ENCODE measurements at places on chromosomes 11 and 22. TPM values are rescaled to one million over a fixed set of nuclear protein-coding genes. Genes with fewer than 3 reads are reported as not detected.

GRCh38 chr11:13338019-13338426 lies 60.4 kb downstream of the BMAL1 start:
- no peak overlapping the region for H3K4me3 ChIP-seq
- DNase-seq, result no peak
- no peak overlapping the region for H3K27ac ChIP-seq
- no peaks in the 10 kb centered on the region for H3K27me3 ChIP-seq
- H3K36me3 ChIP-seq, result no peaks in the 10 kb centered on the region
- H3K4me1 ChIP-seq, result no peaks in the 10 kb centered on the region

DNA sequence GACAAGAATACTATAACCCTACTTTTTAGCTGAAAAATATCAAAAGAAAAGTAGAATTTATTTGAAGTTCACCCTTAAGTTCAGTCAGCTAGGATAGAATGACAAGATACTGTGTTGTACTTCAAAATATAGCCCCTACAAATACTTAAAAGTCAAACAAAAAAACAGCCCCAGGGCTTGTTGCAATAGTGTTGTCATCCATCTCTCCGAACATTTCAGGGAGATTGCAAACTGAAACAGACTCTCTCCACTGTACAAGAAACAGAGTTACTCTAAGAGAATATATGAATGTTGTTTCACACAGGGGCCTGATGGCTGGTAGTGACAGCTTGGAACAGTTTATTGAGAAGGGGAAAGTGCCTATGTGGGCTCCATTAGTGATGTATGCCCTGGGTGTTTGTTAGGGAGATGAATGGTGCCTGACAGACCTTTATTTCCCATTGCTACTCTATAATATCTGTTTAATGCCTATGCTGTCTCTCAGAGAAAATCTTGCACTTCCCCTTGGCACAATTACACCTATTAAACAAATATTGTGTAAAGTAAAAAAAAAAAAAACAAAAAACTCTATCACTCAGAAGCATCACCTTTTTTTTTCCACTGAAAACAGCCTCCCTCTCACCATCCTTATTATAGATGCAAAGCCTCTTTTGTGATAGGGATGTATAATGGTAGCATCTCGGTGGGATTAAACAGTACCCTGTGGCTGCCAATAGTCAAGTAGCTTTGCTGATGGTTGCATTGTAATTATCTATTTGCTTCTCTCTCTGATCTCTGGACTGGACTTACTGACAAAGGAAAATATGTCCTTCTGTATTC lies 506.3 kb upstream of the LUZP2 start:
- no peaks in the 10 kb centered on the region for H3K36me3 ChIP-seq
- no peak overlapping the region for H3K4me3 ChIP-seq
- H3K4me1 ChIP-seq, result peaks cover 45% of the 10 kb centered on the region
- H3K27ac ChIP-seq, result peak overlapping the region; percentile 7

DNA sequence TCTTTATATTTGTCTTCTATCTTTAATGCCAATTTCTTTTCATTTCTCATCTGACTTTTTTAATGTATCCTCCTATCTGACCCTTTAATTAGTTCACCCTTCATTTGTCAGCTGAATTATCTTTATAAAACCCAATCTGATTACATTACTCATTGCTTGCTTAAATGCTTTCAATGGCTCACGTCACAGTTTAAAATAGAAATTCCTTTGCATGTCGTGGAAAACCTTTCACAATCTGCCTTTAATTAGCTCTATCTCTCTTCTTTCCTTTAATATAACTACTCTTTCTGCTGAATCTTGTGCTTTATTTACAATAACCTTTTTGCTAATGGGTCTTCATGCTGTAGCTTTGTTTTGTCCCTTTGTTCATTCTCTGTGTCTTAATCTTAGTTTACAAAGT lies 125.7 kb downstream of the DYNC2H1 start:
- H3K27me3 ChIP-seq, result no peaks in the 10 kb centered on the region
- peaks cover 21% of the 10 kb centered on the region for H3K4me1 ChIP-seq
- DNase-seq, result no peak

DNA sequence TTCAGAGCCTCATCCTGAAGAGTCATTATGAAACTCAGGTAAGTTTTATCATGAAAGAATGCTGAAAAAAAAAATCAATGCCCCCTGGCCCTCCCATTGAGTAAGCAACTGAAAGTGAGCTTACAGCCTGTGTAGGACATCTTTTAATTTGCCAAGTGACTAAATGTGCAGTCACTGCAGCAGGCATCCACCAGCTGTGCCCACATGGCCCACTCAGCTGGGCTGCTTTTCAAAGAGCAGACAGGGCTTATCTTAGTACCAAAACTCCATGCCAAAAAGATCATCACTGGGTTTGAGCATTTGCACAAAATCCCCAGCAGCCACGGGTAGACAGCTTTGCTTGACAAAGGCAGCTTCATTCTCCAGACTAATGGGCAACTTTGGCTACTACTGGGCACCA lies 709.7 kb downstream of the NTM start:
- H3K36me3 ChIP-seq, result no peaks in the 10 kb centered on the region
- H3K4me1 ChIP-seq, result no peaks in the 10 kb centered on the region
- H3K27me3 ChIP-seq, result no peaks in the 10 kb centered on the region
- no peak for DNase-seq
- H3K27ac ChIP-seq, result no peak overlapping the region

TRPC6 gene
- total RNA-seq, result 0.09 TPM

DNA sequence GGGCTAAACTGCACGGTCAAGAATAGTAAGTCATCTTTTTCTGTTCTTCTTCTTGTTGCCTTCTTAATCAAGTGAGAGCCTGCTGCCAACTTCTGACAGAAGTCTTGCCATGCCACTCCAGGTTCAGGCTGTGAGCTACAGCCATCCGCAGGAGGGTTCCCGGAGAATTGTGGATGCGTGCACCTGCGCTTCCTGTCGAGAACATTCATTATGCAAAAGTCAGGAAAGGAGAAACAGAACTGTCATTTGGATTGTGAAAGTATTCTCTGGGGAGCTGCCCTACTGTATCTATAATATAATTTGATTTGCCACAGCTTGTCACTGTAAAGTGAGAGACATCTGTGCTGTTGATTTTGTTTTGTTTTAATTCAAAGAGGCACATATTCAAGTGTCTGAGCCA lies 12.3 kb downstream of the IL17RA start:
- H3K4me1 ChIP-seq, result no peaks in the 10 kb centered on the region
- DNase-seq, result no peak
- H3K4me3 ChIP-seq, result no peak overlapping the region
- H3K36me3 ChIP-seq, result no peaks in the 10 kb centered on the region

POLD3 gene
- 56.9 TPM for total RNA-seq

TEX54 gene
- not detected for total RNA-seq

GRCh38 chr11:73384872-73385689 lies 8.9 kb downstream of the RELT start:
- H3K4me3 ChIP-seq, result no peak overlapping the region
- no peak overlapping the region for H3K27ac ChIP-seq

DNA sequence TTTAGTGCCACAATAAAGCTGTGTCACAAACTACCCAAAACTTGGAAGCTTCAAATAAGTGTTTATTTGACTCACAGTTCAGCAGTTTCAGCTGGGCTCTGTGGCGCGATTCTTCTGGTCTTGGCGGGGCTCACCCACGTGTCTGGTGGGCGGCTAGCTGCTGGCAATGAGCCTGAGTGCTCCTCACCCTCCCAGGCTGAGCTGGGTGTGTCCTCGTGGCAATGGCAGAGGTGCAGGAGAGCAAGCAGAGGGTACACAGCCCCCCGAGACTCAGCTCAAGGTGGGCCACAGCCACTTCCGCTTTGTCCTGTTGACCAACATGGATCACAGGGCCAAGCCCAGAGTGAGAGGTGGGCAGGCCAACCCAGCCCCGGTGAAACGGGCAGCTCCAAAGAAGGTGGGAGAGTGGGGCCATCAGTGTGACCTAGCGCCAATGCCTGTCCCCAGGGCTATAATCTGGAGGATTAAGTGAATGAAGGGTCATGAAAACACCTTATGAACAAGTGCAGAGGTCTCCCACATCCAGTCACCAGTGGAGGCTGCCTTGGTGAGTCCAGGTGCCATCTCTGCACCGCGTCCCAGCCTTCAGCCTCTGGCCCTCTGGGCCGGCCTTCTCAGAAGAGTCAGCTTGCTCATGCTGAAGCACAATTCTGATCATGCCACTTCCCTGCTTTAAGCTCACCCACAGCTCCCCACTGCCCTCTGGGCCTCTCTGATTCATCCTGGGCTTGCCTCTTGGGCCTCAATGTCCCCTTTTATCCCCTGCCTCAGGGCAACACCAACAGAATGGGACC lies 74.6 kb upstream of the RTL6 start:
- no peaks in the 10 kb centered on the region for H3K27me3 ChIP-seq
- H3K36me3 ChIP-seq, result no peaks in the 10 kb centered on the region
- no peak overlapping the region for H3K4me3 ChIP-seq
- no peak overlapping the region for H3K27ac ChIP-seq
- H3K4me1 ChIP-seq, result no peaks in the 10 kb centered on the region
- DNase-seq, result no peak

GRCh38 chr11:99973993-99974392 lies 713.1 kb upstream of the ARHGAP42 start:
- no peak for DNase-seq
- H3K4me1 ChIP-seq, result no peaks in the 10 kb centered on the region
- no peak overlapping the region for H3K4me3 ChIP-seq
- no peaks in the 10 kb centered on the region for H3K27me3 ChIP-seq
- no peaks in the 10 kb centered on the region for H3K36me3 ChIP-seq
- H3K27ac ChIP-seq, result no peak overlapping the region

C22orf42 gene
- total RNA-seq, result 0.50 TPM

DNA sequence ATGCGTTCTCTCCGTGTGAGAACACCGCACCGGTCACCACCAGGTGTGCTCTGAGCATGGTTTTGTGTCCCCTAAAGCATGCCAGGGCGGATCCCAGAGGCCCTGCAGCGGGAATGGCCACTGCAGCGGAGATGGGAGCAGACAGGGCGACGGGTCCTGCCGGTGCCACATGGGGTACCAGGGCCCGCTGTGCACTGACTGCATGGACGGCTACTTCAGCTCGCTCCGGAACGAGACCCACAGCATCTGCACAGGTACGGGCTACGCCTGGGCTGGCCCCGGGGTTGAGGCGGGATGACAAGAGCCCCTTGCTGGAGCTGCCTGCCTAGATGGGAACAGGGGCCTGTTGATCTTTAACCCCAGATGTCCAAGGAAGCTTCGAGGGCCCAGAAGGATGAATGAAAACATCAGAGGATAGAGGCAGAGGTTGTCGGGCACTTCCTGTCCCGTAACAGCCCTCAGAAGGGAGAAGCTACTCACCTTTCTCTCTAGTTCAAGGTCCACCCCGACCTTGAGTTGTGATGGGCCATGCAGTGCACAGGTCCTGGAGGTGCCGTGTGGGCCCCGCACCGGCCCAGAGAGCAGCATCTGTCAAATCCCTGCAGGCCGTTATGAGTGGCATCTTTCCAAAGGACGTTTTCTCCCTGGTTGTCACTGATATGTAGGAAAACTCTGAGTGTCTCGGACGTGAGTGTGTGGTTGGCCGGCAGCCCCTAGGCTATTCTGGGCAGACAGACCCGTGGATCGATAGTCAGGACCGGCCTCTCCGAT lies 3.3 kb downstream of the CRELD2 start:
- H3K4me1 ChIP-seq, result no peaks in the 10 kb centered on the region
- H3K4me3 ChIP-seq, result no peak overlapping the region
- peaks cover 8% of the 10 kb centered on the region for H3K27me3 ChIP-seq

GRCh38 chr22:22092974-22093373 lies 110.4 kb upstream of the TOP3B start:
- H3K27ac ChIP-seq, result no peak overlapping the region
- DNase-seq, result no peak
- H3K4me1 ChIP-seq, result no peaks in the 10 kb centered on the region
- peaks cover 100% of the 10 kb centered on the region for H3K27me3 ChIP-seq
- no peak overlapping the region for H3K4me3 ChIP-seq

SULT4A1 gene
- 15.7 TPM for total RNA-seq

DNA sequence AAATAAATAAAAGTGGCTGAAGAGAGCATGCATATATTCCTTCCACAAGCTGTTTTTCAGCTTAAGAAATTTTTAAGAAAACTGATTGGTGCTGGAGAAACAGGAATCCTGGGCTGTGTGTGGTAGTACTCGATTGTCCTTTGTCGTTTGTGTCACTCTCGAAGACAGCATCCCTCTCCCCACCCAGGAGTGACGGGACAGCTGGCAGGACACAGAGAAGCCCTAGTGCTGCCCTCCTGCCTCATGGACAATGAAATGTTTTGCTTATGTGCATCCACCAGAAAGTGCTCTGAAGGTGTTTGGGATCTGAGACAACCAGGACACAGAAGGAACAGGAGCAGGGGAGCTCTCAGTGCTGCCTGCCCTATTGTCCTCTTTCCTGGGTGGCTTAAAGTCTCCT lies 12.8 kb downstream of the PLAAT4 start:
- no peak for DNase-seq
- H3K27ac ChIP-seq, result no peak overlapping the region
- no peak overlapping the region for H3K4me3 ChIP-seq

SLC22A25 gene
- not detected for total RNA-seq

ALDH3B2 gene
- not detected for total RNA-seq

DNA sequence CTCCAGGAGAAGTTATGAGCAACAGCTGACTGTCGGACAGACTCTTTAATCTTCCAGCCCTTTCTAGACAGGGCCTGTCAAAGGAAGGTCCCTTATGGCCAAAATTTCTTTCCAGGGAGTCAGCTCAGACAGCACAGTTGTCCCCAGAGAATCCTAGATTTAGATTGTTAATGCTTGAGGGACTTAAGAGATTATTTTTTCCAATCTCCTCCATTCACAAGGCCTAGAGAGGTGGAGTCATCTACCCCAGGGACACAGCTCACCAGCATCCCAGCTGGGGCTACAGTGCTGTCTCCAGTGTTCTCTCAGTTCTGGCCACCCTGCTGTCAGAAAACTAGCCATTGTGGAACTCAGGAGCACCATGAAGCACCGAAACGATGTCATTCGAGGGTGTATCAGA lies 7.8 kb downstream of the DSCAML1 start:
- H3K27ac ChIP-seq, result no peak overlapping the region
- H3K27me3 ChIP-seq, result peaks cover 28% of the 10 kb centered on the region
- no peak for DNase-seq

GRCh38 chr22:26998129-26998528 lies 340.7 kb downstream of the MIAT start:
- H3K27me3 ChIP-seq, result no peaks in the 10 kb centered on the region
- no peak for DNase-seq
- no peak overlapping the region for H3K4me3 ChIP-seq
- H3K4me1 ChIP-seq, result peaks cover 9% of the 10 kb centered on the region
- no peaks in the 10 kb centered on the region for H3K36me3 ChIP-seq

RBFOX2 gene
- total RNA-seq, result 163 TPM

DNA sequence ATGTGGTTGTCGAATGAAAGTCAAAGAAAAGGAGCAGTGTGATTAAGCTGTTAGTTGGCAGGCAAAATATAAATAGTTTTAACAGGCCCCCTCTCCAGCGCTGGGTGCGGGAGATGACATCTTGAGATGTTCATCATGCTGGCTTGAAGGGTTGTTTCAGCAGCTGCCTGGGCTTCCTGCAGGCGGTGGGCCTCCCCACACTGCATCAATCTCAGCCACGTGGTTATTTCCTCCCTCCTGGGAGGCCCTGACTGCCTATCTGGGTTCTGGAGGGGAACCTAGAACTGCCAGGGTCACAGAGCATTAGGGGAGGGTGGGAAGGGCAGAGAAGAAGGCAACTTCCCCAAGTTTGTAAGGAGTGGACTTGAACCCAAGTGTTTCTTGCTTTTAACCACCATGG lies 173.3 kb upstream of the SYT13 start:
- no peaks in the 10 kb centered on the region for H3K36me3 ChIP-seq
- H3K4me3 ChIP-seq, result no peak overlapping the region
- H3K27me3 ChIP-seq, result no peaks in the 10 kb centered on the region
- no peak for DNase-seq
- no peak overlapping the region for H3K27ac ChIP-seq
- H3K4me1 ChIP-seq, result peaks cover 5% of the 10 kb centered on the region
